ENCODE measurements at places on chromosomes 3 and 15.

GRCh38 chr3:38111696-38112377 is 25.1 kb downstream of the ACAA1 start:
- no peak for DNase-seq

- DNase-seq = no peak
Measured at GRCh38 chr15:72835294-72835890, 51.8 kb upstream of the ADPGK start.

DNA sequence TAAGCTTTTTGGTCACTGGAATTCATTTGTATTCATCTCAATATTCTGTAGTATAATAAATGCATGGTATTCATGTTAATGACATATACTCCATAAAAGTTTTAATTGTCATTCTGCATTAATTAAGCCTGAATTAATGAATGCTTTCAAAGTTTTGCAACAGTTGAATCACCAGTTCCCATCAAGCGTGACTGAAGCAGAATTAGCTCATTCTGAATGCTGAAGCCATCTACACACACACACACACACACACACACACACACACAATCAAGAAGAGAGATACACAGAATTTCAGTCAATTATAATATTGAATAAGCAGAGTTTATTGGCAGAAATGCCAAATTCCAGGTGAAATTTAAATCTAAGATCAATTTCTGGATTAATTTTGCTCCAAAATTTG is 252.1 kb upstream of the KCNMB2 start:
- DNase-seq = no peak

GRCh38 chr15:88450125-88450798 is 16.9 kb downstream of the MRPL46 start:
- no peak for DNase-seq

GRCh38 chr3:149990423-149990948 is 19.8 kb upstream of the PFN2 start:
- DNase-seq = no peak

DNA sequence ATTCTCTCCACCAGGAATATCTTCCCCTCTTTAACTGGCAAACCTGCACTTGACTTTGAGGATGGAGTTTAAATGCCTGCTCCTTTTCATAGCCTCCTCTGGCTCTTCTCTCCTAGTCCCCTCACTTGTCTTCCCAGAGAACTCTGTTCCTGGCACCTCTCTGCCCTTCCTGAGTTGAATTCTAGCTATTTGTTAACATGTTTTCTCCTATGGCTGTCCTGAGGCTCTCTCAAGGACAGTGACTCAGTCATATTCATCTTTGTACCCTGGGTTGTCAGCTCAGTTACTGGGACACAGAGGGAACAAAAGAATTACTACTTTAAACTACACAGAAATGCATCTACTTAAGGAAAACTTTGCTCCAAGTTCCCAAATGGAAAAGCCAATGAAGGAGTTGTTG is 365.1 kb upstream of the ICE2 start:
- DNase-seq = no peak

- DNase-seq = no peak
Measured at GRCh38 chr3:53255423-53255774, 423 bp downstream of the TKT start.

Data from retinal pigment epithelial cell (primary cell).